ENCODE measurements at places on chromosomes 3 and 15. TPM values are rescaled to one million over a fixed set of nuclear protein-coding genes. Genes with fewer than 3 reads are reported as not detected.

Gene CMTM8
- total RNA-seq: 9.3 TPM

Gene FBXO40
- total RNA-seq: not detected

Gene OCA2
- not detected for total RNA-seq

Gene PTX3
- 0.18 TPM for total RNA-seq

Gene PBRM1
- total RNA-seq: 59.8 TPM

Gene PLA2G4E
- not detected for total RNA-seq

Gene STXBP5L
- total RNA-seq: not detected

Gene EPHB3
- not detected for total RNA-seq

Gene ADAMTS17
- total RNA-seq: 0.57 TPM

Gene SMCO1
- not detected for total RNA-seq

Gene CHL1
- total RNA-seq: not detected

DNA sequence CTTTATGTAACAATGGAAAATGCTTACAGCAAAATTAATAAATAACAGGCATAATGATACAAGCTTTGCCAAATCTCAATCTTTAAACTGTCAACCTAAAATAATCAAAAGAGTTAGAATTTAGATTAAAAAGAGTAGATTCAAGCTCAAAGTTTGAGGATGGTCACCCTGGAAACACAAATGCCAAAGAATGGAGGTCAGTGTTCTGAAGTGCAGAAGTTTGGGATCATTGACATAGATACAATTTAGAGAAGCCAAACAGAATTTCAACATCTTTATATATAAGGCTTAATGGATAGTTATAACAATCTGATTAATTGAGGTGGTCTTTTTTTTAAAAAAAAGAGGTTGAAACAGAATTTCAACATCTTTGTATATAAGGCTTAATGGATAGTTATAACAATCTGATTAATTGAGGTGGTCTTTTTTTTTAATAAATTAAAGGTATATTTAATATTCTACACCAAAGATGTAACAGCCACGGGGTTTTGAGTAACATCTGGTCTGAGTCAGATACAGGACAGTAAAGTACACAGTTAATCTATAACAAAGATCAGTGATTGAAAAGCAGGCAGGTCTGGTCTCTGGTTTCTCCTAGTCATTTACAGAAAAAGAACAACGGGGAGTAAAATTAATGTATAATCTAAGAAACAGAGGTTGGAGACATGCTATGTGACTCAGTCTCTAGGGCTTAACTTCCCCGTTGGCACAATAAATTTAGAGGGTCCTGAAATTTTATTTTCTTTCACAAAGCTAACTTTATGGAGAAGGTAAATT is 490.7 kb downstream of the GBE1 start:
- H3K27ac ChIP-seq: no peak overlapping the region
- no peaks in the 10 kb centered on the region for H3K36me3 ChIP-seq
- DNase-seq: no peak
- H3K4me1 ChIP-seq: no peaks in the 10 kb centered on the region
- H3K27me3 ChIP-seq: no peaks in the 10 kb centered on the region

- H3K36me3 ChIP-seq: peaks cover 69% of the 10 kb centered on the region
- H3K4me3 ChIP-seq: peak overlapping the region; percentile 39
- H3K4me1 ChIP-seq: peaks cover 18% of the 10 kb centered on the region
- peak overlapping the region; percentile 90 for H3K27ac ChIP-seq
Measured at GRCh38 chr3:194654443-194654842, 17.5 kb downstream of the LSG1 start.

DNA sequence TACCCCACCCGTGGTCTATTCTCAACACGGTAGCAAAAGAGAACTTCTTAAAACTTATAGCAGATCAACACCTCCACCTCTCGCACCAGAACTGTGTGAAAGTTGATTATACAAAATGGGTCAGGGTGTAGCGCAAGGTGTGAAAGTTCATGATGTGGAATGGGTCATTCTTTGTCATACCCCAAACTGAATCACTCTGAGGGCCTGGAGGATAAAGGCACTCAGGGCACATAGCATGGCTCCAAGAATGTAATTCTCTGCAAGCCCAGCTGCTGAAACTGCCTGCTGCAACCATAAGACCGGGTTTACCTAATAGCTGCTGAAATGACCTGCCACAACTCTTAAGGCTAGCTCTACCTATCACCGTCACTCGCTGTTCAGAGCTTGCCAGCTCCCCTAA is 70.0 kb downstream of the FOXP1 start:
- no peak overlapping the region for H3K4me3 ChIP-seq
- DNase-seq: no peak
- peaks cover 5% of the 10 kb centered on the region for H3K36me3 ChIP-seq
- no peaks in the 10 kb centered on the region for H3K27me3 ChIP-seq
- H3K4me1 ChIP-seq: peaks cover 16% of the 10 kb centered on the region

DNA sequence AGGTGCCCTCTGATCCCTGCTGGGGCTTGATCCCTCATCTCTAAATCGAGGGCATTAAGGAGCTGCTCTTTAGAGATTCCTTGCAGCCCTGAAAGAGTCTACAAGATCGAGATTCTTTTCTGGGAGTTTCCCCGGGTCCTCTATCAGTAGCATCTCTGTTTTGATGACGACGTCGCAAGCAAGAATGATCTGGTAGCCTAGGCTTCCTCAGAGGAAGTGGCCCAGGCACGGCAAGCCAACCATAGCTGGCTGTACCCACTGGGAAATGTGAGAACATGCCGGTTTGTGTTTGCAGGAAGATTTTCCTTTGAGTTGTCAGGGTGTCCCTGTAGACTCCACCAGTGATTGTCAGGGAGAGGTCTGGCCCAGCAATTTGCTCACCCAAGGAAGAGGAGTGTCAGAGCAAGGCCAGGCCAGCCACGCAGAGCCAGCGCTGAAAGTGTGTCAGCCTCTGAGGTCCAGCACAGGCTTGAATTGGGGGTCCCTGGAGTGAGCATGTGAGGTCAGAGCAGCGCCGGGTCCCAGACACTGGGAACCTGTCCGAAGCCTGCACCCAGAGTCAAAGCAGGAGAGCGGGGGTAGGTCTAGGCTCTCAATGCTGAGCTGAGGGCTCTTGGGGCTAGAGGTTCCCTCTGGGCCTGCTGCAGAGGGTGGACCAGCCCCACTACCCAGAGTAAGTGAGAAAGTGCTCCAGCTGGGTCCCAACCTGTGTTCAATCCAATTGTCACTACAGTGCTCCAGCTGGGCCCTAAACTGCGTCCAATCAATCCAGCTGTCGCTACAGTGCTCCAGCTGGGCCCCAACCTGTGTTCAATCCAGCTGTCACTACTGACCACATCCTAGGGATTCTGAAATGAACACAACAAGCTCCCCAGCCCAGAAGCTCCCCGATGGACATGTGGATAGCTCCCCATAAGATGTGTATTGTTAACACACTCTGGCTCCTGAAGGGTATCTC is 95.7 kb downstream of the CHDH start:
- no peaks in the 10 kb centered on the region for H3K36me3 ChIP-seq
- H3K4me3 ChIP-seq: no peak overlapping the region
- H3K27ac ChIP-seq: peak overlapping the region; percentile 43
- H3K27me3 ChIP-seq: peaks cover 3% of the 10 kb centered on the region
- DNase-seq: no peak

DNA sequence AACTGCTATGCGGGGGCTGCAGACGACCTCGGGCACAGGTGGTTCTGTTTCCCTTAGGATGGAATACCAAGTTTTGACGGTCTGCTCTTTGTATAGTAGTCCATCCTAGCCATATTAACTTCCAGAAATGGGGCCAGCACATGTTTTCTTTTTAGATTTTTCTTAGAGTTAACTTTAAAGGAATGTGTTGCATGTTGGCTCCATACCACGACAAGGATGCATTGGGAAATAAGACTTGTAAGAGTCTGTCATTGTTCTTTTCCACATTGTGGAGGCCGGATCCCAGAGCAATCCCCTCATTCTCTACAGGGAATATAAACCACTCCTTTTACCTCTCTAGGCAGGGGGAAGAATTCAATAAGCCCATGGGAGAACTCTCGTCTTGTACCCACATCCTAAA is 87.1 kb upstream of the PLSCR4 start:
- H3K36me3 ChIP-seq: no peaks in the 10 kb centered on the region
- H3K27ac ChIP-seq: no peak overlapping the region
- DNase-seq: no peak
- no peak overlapping the region for H3K4me3 ChIP-seq
- no peaks in the 10 kb centered on the region for H3K4me1 ChIP-seq
- no peaks in the 10 kb centered on the region for H3K27me3 ChIP-seq

DNA sequence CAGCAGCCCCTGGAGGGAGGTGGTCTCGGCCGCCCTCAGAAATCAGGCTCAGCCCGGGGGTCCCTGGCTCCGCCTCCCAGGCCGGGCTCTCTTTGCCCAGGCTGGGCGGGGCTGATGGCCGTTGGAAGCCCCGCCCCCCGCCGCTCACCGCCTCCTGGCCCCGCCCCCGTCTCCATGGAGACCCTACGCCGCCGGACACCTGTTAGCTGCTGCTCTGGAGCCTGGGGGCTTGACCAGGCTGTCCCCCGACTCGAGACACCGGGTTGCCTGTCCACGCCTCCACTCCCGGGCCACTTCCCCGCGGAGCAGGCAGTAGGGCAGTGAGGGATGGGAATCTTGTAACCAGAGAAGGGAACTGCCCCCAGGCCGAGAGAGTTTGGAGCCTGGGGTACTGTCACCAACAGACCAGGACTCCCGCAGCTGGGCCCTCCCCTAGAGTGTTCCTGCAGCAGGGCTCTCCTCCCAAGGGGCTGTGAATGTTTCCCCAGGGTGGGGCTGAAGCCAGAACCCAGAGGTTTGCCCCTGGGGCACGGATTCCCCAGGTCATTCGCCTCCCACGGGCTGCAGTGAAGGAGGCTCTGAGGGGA is 27.8 kb upstream of the RPL32 start:
- peaks cover 9% of the 10 kb centered on the region for H3K4me1 ChIP-seq
- H3K36me3 ChIP-seq: no peaks in the 10 kb centered on the region
- no peak overlapping the region for H3K4me3 ChIP-seq
- DNase-seq: peak; percentile 68
- H3K27ac ChIP-seq: no peak overlapping the region
- H3K27me3 ChIP-seq: peaks cover 8% of the 10 kb centered on the region

DNA sequence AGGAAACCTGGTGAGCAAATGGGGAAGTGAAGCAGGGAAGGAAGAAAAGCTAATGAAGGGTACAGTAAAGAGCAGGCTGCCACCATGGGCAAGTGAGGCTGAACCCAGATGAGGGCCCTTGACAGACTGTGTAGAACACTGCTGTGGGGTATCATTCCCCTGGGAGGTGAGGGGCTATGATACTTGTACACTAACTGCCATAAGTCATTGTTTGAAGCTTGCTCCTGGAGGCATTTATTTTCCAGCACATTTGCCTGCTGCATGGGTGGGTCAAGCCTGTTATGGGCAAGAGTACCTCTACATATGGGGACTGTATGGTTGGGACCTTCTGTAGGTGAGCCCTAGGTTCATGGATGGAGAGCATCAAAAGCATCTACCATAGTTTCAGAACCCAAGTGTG is 57.4 kb downstream of the POMGNT2 start:
- peaks cover 7% of the 10 kb centered on the region for H3K36me3 ChIP-seq
- no peaks in the 10 kb centered on the region for H3K27me3 ChIP-seq
- no peaks in the 10 kb centered on the region for H3K4me1 ChIP-seq

GRCh38 chr15:73346735-73347312 is 21.9 kb downstream of the HCN4 start:
- H3K4me3 ChIP-seq: no peak overlapping the region
- DNase-seq: peak; percentile 80

- no peaks in the 10 kb centered on the region for H3K36me3 ChIP-seq
- no peaks in the 10 kb centered on the region for H3K4me1 ChIP-seq
- peaks cover 2% of the 10 kb centered on the region for H3K27me3 ChIP-seq
Measured at GRCh38 chr15:39028069-39028468, 463.5 kb upstream of the RASGRP1 start.

GRCh38 chr3:124837730-124838186 is 49.4 kb downstream of the ITGB5 start:
- no peak overlapping the region for H3K4me3 ChIP-seq
- peaks cover 14% of the 10 kb centered on the region for H3K4me1 ChIP-seq
- H3K36me3 ChIP-seq: no peaks in the 10 kb centered on the region
- no peak overlapping the region for H3K27ac ChIP-seq
- no peak for DNase-seq

DNA sequence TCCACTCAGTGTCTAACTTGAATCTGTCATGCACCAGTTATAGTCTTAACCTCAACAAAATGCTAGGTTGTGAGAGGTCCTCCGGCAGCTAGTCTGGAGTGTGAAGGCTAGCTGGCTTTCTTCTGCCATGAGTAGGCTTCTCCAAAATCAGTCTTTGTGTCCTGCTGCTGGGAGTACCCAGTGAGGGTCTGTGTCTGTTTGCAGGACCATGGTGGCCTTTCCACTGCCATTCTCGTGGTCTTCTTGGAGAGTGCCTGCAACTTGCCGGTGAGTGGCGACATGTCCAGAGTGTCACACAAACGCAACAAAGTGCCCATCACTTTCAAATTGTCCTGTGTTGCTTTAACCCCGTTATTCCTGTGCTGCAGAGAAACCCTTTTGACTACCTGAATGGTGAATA is 34.0 kb downstream of the ESYT3 start:
- peaks cover 5% of the 10 kb centered on the region for H3K27me3 ChIP-seq
- H3K4me1 ChIP-seq: no peaks in the 10 kb centered on the region
- H3K4me3 ChIP-seq: no peak overlapping the region
- DNase-seq: no peak

DNA sequence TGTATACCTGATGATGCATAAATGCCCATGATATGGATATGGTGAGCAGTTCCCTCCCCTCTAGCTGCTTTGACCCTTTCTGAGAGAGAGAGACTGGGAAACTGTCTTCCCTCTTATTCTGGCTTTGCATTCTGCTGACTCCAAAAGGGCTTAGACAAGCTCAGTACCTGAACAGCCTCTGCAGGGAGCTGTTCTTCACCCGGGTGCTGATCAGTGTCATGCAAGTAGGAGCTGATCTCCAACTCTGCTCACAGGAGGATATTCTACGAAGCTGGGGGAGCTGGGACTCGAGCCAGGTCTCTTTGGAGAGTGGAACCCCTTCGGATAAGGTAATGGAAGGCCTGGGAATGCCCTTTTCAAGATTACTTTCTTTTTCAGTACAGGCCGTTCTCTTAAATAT is 237.1 kb downstream of the RYR3 start:
- H3K27me3 ChIP-seq: peaks cover 8% of the 10 kb centered on the region
- H3K27ac ChIP-seq: no peak overlapping the region
- H3K4me3 ChIP-seq: no peak overlapping the region
- no peaks in the 10 kb centered on the region for H3K4me1 ChIP-seq
- no peaks in the 10 kb centered on the region for H3K36me3 ChIP-seq
- DNase-seq: peak; percentile 32

GRCh38 chr3:87047852-87048251 is 56.9 kb upstream of the VGLL3 start:
- H3K36me3 ChIP-seq: no peaks in the 10 kb centered on the region
- H3K4me3 ChIP-seq: no peak overlapping the region
- no peaks in the 10 kb centered on the region for H3K27me3 ChIP-seq
- DNase-seq: no peak
- no peaks in the 10 kb centered on the region for H3K4me1 ChIP-seq
- no peak overlapping the region for H3K27ac ChIP-seq

GRCh38 chr15:29548006-29548405 is 274.3 kb downstream of the TJP1 start:
- H3K4me1 ChIP-seq: no peaks in the 10 kb centered on the region
- no peak overlapping the region for H3K4me3 ChIP-seq
- DNase-seq: no peak
- H3K27ac ChIP-seq: no peak overlapping the region

GRCh38 chr3:57783186-57784088 is 27.3 kb downstream of the SLMAP start:
- H3K27ac ChIP-seq: no peak overlapping the region
- H3K4me1 ChIP-seq: peaks cover 22% of the 10 kb centered on the region
- H3K27me3 ChIP-seq: no peaks in the 10 kb centered on the region
- no peak for DNase-seq

All from activated CD4-positive, alpha-beta T cell treated with anti-CD3 and anti-CD28 coated beads for 36 hours (primary cell).